AG04449 (cell line): ENCODE measurements at places on chromosomes 13 and 19.

GRCh38 chr13:105008604-105009003 lies 1526.9 kb downstream of the EFNB2 start:
- DNase-seq: peak; percentile 2

- no peak for DNase-seq
Measured at GRCh38 chr19:45498411-45499195, at the start of gene PPM1N. TSS of gene PPM1N (plus strand) at chr19:45498443. CDS start at chr19:45498473, 30 bp downstream.

DNA sequence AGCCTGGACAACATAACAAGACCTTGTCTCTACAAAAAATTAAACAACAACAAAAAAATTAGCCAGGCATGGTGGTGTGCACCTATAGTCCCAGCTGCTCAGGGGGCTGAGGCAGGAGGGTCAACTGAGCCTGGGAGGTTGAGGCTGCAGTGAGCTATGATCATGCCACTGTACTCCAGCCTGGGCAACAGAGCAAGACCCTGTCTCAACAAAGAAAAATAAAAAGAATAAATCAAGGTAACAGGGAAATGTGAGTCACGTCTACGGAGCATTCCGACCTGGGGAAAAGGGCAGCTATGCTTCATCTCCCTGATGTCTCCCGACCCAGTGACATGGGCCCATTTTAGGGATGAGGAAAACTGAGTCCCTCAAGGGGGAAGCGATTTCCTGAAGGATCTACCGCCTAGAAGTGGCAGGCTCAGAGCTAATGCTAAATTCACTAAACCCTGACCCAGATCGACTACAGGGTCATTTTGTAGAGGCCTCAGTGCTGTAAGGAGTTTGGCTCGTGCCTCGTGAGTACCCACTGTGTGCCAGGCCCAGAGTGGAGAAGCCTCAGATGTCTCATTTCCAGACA lies 19.5 kb downstream of the PTPRS start:
- DNase-seq: no peak

- DNase-seq: no peak
Measured at GRCh38 chr13:52925775-52926285, 77.4 kb upstream of the PCDH8 start.

DNA sequence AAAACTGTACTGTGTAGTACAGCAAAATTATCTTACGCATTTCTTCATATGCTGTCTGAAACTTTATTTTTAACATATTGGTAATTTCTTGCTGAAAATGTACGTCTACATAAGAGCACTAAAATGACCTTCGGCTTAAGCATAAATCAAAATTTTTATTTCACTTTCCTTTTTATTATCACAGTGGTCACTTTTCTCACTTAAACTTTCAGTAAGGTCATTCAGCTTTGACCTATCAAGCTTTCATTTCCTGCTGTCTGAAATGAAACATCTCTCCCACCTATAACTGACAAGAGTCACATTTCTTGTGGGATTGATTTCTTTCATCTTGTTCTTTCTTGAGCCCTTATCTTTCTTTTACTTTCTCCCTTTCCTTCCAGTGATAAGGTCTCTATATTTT lies 2212.7 kb upstream of the PCDH20 start:
- DNase-seq: no peak

GRCh38 chr13:112457081-112457480 lies 80.9 kb downstream of the SPACA7 start:
- no peak for DNase-seq

GRCh38 chr13:27261396-27261795 lies 9.2 kb upstream of the RASL11A start:
- DNase-seq: no peak

GRCh38 chr13:25064396-25064795 lies 31.5 kb upstream of the PABPC3 start:
- DNase-seq: no peak

DNA sequence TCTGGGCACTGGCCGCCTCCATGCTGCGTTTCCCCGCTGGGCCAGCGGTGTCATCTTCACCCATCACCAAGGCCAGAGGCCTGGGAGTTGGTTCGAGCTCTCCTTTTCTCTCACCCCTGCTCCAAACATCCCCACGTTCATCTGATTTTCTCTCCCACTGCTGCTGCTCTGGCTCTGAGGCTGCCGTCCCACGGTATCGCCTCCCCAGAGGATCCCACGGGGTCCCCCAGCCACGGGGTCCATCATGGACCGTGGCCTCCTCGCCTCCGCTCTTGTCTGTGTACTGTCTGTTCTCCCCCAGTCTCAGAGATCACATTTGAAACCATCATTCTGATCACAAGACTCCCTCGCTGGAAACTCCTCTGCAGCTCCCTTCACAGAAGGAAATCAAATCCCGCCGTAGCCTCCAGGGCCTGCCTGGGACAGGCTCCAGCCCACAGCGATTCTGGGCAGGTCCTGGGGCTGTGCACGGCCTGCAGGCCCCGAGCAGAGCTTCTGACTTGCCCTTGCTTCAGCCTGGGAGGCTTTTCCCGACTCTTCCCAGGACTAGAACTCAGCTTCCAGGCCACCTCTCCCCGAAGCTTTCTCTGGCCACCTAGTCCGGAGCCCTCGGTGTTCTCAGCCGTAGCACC lies 64.2 kb downstream of the SOX1 start:
- no peak for DNase-seq

DNA sequence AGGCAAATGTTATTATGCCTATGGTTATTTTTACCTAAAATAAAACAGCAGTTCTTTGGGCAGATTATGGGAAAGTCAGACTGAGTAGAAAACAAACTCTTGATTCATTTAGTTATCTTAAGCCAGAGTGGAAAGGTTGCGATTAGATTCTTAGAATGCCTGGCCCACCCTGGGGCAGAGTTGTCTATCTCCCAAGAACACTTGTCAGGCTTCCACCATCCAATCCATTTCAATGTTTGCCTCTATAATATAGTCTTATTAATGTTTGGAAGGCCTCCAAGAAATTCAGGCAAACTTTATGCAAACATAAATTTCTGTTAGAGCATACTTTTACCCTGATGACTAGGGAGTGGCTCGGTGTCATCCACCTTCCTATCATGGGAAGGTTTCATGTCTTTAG lies 207.0 kb downstream of the SLITRK6 start:
- DNase-seq: no peak

DNA sequence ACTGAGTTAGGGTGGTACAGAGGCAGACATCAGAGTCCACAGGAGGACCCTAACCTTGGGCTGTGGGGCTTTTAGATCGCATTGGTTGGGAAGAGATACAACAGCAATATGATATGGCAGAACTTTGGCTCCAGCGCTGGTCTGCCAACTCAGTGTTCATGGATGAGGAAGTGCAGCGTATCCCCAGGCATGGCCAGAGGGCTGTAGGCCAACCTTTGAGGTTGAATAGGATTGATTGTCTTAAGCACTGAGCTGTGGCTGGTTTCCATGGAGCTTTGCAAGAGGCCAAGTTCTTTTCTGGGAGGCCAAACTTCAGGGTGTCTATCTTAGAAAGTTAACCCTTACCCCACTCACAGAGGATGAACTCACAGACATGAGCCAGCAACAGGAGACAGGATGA lies 144.1 kb upstream of the TMTC4 start:
- no peak for DNase-seq

DNA sequence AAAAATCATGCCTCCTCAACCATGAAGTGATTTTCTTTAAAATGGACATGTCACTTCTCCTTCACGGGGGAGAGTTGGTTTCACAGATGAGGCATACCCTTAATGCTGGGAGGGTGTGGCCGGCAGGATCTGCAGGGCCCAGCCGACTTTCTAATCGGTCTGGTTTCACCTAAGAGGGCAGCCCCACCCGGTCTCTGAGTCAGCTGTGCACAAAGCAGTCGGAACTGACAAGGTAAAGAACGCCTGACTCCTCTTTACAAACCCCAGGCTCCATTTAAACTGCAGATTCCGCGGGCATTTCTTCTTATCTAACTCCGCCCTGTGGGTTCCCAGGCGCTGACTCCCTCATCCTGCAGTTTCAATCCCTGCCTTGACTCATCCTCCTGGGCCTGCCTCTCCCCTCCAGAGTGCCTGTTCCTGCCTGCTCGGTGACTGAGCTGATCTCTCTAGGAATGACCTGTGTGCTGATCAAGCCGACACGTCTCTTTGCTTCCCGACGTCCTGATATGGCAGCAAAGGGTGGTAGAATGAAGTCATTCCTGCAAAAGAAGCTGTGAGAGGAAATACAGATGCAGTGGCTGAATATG lies 63.4 kb downstream of the EFNB2 start:
- DNase-seq: peak; percentile 62

DNA sequence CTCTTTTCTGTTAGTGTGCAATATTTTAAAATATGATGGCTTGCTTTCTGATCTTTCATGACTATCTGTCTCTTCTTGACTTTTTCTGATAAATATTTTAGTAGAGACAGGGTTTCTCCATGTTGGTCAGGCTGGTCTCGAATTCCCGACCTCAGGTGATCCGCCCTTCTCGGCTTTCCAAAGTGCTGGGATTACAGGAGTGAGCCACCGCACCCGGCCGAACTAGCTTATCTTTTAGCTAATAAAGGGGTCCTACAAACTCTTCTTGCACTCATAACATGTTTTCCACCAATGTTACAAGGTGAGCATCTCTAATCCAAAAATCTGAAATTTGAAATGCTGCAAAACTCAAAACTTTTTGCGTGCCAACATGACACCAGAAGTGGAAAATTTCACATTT lies 535.2 kb upstream of the PCDH20 start:
- no peak for DNase-seq

DNA sequence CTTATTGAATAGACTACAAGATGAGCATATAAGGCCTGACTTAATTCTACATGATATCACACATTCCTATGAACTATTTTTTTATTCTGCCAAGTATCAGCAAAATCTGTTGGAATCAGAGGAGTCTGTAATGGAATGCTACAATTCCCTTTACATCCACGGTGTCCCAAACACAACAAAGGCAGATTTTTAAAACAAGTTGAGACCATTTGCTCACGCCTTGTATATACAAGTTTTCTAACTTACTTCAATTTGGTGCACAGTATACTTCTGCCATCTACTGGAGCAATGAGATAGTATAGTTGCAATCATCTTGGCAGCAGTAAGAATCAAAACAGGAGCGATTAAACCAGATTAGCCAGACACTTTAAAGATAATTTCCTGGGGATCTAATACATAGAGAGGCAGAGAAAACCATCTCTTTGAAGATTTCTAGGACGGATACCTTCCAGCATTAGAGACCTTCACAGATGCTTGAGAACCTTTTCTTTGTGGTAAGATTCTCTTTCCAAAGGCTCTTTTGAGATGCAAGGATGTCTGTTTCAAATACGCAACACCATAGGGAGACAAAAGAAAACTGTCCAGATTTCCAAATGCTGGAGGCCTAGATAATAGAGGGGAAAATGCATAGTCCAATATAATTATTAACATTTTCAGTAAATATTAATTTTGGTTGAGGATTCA lies 302.0 kb upstream of the MIR17HG start:
- DNase-seq: no peak

DNA sequence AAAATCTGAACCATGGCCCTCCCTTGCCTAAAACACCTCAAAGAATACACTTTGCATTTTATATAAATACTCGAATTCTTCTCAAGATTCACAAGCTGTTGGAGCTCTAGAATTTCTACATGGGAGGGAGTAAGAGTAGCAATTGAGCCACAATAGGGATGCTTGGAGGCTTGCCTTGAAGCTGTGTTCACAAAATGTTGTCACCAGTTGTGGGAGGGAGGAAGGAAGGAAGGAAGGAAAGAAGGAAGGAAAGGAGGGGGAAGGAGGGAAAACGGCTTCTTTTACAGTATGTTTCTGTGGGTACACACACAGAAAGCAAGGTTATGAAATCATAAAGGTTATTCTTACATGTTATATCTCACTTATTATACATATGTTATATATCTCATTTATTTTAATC lies 128.6 kb upstream of the PEG3 start:
- no peak for DNase-seq

DNA sequence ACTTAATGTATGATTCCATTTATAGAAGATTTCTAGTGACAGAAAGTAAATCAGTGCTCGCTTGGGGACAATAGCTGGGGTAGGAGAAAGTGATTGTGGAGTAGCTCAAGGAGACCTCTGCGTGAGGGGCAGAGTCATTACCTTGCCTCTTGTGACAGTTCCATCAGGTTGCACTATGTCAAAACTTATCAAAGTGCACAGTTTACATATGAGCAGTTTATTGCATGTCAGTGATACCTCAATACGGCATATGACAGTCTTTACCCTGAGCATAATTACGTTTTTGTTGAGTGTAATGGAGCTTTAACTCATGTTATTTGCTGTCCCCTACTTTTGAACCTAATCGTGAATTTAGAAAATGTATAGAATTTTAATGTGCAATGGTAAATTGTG lies 15.0 kb downstream of the ARHGEF7 start:
- no peak for DNase-seq

- DNase-seq: no peak
Measured at GRCh38 chr13:99969453-99969918, 2.1 kb downstream of the ZIC5 start.

- no peak for DNase-seq
Measured at GRCh38 chr13:49315036-49315565, 67.4 kb downstream of the CDADC1 start.

DNA sequence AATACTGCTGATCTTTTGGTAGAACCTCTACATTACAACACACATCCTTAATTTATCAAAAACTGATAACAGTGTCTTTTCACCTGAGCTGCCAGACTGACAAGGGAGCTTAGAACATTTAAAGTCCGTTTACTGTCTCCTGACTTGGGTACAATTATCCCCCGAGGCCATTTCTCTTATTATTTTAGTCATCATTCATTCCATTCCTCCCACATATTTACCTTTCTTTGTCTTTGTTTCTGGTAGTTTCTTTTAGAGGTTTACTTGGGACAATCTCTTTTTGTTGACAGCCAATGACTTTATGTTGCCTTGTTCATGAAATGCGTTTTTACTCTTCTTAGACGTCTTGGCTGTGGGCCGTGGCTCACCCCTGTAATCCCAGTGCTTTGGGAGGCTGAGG lies 186.9 kb downstream of the PCCA start:
- no peak for DNase-seq

GRCh38 chr13:109151255-109151654 lies 521.8 kb downstream of the MYO16 start:
- no peak for DNase-seq

DNA sequence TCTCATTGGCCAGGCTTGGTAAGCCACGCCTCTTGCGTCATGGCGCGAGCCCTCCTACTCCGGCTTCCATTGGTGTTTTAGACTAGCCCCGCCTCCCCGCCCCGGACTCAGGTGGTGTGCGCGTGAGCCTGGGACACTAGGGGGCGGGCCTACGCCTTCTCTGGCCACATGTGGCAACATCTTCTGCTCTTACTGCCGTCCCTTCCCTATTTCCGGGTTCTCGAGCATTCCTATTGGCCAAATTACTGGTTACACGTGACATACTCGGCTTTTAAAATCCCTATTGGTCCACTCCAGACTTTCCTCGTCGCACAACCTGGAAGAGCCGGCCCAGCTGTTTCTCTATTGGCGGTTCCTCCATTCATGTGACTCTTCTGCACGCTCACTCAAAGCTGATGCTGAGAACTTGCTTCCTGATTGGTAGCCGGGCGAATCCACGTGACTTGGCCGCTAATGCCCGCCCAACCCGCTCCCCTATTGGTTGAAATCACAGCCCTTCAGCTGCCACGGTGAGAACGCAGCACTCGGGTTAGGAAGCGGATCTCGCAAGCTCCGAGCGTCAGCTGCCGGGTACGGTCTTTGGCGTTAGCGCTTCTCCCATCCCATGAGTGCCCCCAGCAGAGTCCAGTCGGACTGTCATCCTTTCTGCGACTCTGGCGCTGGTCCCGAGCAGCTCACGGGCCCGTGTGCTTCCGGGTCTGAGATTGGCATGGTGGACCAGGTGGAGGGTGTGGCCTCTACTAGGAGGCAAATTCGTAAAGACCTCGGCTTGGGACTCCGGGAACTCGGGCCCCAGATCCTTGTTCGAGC lies at the start of gene BLOC1S3:
BLOC1S3 (plus strand) TSS at position 523 of the 810 bp plus-strand sequence. CDS start 513 bp downstream, outside the sequence.
- peak; percentile 100 for DNase-seq

- no peak for DNase-seq
Measured at GRCh38 chr13:110407021-110407420, 99.9 kb downstream of the COL4A2 start.

- DNase-seq: no peak
Measured at GRCh38 chr19:15149737-15150136, 42.5 kb downstream of the SYDE1 start.
